ENCODE measurements at places on chromosomes 4 and X.

GRCh38 chrX:96971812-96972211 is 88.1 kb downstream of the RPA4 start:
- no peak for DNase-seq

DNA sequence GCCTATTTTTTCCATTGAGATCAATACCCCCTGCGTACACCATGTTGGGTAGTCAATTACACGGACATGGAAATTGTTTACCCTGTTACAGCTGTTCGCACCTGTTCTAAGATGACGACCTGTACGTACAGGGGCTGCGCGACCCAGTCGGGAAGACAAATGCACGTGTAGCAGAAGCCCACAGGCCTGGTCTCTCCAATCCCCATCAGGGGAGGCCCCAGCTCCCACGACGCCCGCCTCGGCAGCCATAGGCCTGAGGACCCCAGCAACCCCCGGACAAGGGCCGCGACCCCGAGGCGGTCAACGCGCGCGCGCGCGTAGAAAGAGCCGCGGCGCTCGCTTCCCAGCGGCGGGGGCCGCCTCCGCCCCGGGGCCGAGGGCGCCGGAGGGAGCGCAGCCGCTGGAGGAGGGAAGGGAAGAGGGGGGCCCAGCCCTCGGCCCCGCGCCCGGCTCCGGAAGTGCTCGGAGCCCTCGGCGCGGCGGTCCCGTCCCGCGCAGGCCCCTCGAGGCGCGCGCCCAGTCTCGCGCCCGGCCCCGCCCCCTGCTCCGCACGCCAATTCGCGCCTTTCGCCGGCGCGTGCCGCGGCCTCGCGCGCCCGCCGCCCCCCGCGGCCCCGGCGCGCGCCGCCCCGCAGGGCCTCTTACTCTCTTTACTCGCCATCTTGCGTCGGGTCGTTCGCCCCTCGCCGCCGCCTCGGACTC is 618 bp downstream of the RBBP7 start:
- no peak for DNase-seq

- DNase-seq = no peak
These were observed 96.5 kb upstream of the ESX1 start for GRCh38 chrX:104351173-104351769.

- DNase-seq = no peak
These were observed 75.7 kb upstream of the DCLK2 start for GRCh38 chr4:150002561-150002960.

GRCh38 chr4:89511776-89512175 is 204.2 kb upstream of the GPRIN3 start:
- DNase-seq = no peak

DNA sequence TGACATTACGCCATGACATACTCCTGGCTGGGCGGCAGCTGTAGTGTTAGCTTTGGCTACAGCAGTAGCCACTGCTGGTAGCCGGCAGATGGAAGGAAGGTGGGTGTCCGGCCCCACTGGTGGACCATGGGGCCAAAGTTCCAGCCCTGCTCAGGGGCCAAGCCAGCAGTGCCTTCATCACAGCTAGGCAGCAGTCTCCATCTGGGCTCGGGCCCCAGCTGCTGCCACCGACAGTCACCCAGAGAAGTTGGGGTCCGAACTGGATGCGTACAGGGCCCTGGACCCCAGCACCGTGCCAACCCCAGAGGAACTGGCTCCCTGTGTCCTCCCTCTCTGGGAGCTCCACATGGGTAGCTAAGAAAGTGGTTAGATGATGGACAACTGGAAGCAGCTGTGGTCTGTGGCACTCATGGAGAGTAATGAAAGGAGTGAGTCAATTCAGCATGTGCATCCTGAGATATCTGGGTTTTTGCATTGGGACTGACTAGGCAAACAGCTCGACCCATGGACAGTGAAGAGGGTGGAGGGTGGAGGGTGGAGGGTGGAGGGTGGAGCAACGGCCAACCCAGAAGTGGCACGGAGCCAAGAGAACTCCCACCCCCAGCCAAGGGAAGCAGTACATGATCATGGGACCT is 366.6 kb upstream of the GRIA3 start:
- no peak for DNase-seq

DNA sequence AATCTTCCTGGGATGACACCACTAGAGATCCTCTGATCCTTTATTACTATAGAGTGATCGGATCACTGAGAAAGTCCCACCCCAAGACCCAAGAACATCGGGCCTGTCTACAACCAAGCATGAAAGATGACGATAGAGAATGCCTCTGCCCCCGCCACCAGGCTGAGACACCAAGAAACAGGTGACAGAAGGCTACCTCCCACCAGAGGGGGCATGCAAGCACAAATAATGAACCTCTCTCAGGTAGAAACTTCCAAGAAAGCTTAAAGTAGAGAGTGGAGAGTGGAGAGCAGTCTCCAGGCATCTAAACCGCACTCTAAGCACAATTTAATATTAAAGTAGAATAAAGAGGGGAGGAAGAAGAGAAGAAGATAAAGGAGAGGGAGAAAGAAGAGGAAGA is 402.6 kb downstream of the INPP4B start:
- no peak for DNase-seq

DNA sequence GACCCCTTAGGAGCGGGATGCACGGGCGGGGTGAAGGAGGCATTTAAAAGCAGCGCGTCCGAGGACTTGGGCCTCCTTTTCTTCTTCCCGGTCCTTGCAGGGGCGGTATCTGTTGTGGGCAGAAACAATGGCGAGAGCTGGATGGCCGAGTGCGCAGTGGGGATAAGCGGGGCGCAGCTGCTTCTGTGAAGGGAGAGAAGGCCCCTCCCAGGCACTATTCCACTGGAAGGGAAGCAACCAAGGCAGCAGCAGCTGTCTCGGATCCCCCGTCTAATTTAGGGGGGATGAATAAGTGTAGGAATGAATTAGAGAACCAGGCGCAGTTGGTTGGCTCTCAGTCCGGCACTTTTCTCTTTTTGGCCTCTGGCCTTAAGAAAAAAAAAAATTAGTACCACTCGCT is 995 bp downstream of the SMARCA5 start:
- DNase-seq = no peak

GRCh38 chr4:124454772-124455270 is 257.7 kb downstream of the ANKRD50 start:
- DNase-seq = no peak

DNA sequence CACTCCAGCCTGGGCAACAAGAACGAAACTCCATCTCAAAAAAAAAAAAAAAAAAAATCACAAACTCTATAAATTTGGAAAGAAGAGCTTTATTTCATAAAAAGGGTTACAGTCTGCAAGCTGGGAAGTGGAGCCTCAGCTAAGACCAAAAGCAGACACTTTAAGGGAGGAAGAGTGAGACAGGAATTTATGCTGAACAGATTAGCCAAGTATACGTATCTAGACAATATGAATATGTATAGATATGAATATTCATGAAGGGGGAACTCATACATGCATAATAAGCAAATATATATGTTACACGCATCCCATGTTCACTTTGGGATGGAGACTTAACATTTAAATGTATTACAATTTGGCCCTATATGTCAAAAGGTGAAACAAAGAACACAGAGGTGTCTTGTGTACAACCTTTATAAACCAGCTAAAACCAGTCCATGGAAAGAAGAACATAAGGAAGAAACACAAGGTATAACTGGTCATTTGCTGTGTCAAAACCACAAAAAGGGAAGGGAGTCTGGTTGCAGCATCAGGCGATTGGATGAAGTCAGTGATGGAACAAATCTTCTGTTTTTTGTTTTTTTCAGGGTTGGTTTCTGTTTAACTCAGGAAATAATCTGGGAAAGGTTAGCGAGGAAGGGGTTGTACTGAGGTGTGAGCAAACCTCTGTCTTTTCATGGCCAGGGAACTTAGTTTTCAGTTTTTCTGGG is 130.0 kb upstream of the MAOA start:
- no peak for DNase-seq

GRCh38 chr4:139184129-139184528 is 7.1 kb upstream of the ELF2 start:
- DNase-seq = no peak

- peak; percentile 51 for DNase-seq
These were observed 37.8 kb upstream of the SLC9A7 start for GRCh38 chrX:46796574-46797191.

DNA sequence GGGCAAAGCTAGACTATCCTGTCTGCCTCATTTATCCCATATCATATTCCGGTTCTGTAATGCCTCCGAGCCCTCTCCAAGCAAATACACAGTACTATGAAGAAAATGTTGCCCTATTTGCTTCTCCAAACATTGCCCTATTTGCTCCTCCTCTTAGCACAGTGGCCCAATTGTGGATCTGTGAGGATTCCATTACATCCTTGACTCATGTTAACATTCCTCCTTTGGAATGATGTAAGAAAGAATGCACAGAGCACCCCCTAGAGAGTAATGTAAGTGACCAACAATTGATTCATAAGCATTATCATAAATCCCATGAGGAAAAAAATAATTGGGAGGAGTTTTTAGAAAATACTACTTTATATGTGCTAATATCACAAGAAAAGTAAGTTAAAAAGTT is 11.3 kb upstream of the BTC start:
- DNase-seq = no peak

DNA sequence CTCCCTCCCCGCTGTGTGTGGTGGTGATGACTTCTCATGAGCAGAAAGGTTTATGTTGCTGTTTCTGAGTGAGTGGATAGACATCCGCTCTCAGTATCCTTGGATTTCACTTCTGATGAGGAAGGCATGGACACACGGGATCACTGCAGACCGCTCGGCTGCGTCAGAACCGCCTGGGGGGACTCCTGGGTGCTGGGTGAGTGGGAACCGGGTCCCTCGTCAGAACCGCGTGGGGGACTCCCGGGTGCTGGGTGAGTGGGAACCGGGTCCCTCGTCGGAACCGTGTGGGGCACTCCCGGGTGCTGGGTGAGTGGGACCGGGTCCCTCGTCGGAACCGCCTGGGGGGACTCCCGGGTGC is 9.0 kb downstream of the CTBP1 start:
- DNase-seq = no peak

DNA sequence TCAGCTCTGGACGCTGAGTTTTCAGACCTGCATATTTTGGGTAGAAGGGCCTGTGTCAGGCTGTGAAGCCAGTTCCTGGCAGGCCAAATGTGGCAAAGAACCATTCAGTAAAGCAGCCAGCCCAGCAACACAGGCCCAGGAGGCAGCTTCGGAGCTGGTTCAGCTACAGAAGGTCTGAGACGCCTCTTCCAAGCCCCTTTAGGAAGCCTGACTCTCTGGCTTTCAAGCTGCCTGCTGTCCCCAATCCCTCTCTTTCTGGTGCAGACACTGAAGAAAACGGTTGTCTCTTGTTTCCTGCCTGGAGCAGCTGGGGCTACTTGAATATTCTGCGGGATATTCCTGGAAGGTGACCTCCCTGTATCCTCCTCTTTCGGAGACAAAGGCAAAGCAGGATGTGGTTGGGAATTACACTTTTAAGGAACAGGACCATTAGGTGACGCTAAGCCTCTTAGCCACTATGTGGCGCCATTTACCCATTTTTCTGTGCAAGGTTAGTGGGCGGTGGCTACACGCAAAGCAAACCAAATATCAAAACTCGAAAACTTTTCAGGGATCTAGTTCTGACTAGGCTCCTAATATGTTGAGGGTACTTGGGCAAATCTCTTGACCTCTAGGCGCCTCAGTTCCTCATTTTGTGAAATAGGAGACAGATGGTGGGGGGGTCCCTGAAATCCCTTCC is 47.2 kb upstream of the LAS1L start:
- no peak for DNase-seq

GRCh38 chr4:68271851-68272357 is 26.4 kb upstream of the TMPRSS11B start:
- DNase-seq = no peak

DNA sequence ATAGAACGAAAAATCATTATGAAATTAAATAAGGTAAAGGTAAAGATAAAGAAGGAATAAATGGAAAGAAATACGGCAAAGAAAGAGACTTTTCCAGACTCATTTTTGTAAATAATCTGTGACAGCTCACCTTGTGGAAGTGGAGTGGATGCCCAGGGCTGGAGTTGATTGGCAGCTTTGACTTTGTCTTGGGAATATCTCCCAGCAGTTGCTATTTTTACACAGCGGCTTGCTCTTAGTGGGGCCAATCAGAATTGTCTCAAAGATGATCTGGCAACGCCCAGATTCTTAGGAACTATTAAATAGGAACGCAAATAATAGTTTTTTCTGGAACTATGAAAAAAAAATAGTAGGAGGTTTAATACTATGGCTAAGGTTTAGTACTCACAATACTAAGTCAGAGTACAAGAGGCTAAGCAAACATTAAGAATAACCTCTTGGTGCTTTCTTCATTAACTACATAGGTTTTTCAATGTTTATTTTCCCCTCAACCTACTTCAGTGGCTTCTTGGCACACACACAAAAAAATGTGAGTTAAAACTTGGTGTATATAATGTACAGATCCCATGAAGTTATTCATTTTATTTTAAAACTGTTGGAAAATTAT is 132.7 kb downstream of the TRAM1L1 start:
- no peak for DNase-seq

DNA sequence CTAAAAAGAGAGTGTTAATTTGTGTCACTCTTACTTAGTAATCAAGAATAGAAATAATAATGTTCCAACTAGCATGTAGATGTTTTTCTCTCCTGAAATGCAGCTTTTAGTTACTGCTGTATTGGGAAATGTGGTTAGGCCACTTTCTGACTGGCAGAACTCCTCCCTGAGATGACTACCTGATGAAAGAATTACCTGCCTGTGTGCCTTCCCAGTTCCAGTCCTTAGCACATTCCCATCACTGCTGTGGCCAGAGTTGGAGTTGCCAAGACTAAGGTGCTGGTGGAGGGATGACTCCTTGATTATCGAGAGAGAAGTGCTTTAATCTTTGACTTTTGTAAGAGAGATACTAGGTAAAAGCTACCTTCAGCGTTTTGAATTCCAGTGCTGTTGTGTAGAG is 9.5 kb downstream of the GAB1 start:
- DNase-seq = no peak

DNA sequence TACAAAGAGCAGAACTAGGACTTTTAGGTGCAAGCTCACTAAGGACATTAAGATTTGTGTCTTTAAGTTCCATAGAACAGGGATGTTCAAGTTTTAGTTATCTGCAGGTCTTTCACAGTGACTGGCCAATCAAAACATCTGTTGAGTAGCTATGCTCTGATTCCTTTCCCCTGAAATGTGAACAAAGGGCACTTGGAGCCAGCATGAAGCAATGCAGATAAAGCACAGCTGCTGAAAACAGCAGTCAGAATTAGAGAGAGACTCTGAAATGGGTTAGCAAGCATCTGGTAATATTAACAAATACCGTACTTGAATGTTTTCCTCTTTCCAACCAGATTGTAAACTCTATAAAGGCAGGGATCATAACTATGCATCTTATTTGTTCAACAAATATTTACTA is 276.9 kb downstream of the RAB28 start:
- DNase-seq = no peak

- no peak for DNase-seq
These were observed 3.5 kb downstream of the MTNR1A start for GRCh38 chr4:186551849-186552248.
